ENCODE measurements at places on chromosomes 6 and 20.

- no peak for DNase-seq
Observed at GRCh38 chr6:81759782-81760181, 7.3 kb upstream of the TENT5A start.

- DNase-seq: no peak
Observed at GRCh38 chr20:60808701-60809100, 443.4 kb upstream of the CDH4 start.

DNA sequence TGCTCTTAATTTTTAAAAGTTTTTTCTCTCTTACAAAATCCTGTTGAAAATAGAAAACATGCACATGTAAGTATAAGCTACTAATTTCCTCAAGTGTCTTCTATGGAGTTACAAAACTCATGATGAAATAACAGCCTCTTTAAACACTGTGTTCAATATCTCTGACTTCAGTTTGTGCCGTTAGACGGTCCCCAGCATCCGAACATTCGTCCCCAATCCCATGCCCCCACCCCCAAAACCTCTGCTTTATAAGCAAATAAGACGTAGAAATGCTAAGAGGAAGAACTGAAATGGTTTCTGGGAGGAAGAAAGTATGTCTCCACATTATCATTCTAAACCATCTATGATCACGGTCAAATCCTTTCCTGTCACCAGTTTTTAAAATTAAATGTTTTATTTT, 31.7 kb upstream of the MYB start:
- DNase-seq: no peak

GRCh38 chr6:169230322-169230665, 23.4 kb downstream of the THBS2 start:
- DNase-seq: no peak

DNA sequence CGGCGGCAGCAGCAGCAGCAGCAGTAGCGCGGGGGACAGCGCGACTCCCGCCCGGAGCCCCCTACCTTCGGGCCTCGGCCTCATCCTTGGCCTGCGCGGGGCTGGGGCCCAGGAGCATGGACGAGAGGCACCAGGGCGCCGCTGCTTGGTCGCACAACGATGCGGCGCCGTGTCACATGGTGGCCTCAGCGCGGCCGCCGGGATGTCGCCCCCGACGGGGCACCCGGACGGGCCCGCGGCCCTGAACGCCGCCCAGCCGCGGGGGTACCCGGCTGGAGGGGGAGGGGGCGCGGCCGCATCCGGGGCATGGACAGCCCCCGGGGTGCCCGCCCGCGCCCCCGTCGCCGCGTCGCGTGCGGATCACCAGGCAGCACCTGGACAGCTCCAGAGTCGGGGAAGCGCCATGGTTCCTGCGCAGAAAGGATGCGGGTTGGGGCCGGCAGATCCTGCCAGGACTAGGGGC, 57.1 kb downstream of the CDH22 start:
- no peak for DNase-seq

DNA sequence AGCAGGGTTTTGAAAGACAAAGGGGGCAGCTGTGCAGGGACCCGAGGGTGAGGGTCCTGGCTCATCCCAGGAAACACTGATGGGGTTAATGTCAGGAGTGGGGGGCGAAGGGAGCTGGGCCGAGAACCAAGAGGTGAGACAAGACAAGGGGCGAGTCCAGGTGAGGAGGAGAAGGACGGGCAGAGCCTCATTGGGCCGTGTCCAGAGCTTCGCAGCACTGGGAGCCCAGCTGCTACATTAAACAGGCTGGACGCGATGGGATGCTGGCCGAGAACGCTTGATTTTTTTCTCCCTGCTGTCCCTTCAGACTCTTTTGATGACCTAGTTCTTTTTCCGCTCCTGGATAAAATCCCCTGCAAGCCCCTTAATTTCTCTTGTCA, 172.8 kb upstream of the SNX9 start:
- no peak for DNase-seq

GRCh38 chr6:170367241-170367640, 60.7 kb downstream of the FAM120B start:
- DNase-seq: no peak
